Foreskin keratinocyte (primary cell): ENCODE measurements at places on chromosomes 7 and 10. TPM values are rescaled to one million over a fixed set of nuclear protein-coding genes. Genes with fewer than 3 reads are reported as not detected.
A peak's percentile ranks its signal among the peaks of the same experiment; 100 is the strongest.

The PKD1L1 gene
- total RNA-seq, result 0.03 and 0.07 TPM in 2 replicates

The TAS2R3 gene
- total RNA-seq, result 0.25 and 0.44 TPM in 2 replicates

The CREB3L2 gene
- total RNA-seq, result 23.7 and 31.8 TPM in 2 replicates

The LCOR gene
- 19.4 and 19.9 TPM in 2 replicates for total RNA-seq

The OR2A1 gene
- total RNA-seq, result not detected in 2 replicates

The GNAI1 gene
- total RNA-seq, result 48.4 and 53.9 TPM in 2 replicates

The SPDYE5 gene
- total RNA-seq, result not detected in 2 replicates

The PRSS1 gene
- not detected in 2 replicates for total RNA-seq

The WDR37 gene
- 14.8 and 18.1 TPM in 2 replicates for total RNA-seq

The ERVW-1 gene
- total RNA-seq, result not detected in 2 replicates

The CD36 gene
- total RNA-seq, result 0.20 TPM in 1 of 2 replicates, not detected in the other

DNA sequence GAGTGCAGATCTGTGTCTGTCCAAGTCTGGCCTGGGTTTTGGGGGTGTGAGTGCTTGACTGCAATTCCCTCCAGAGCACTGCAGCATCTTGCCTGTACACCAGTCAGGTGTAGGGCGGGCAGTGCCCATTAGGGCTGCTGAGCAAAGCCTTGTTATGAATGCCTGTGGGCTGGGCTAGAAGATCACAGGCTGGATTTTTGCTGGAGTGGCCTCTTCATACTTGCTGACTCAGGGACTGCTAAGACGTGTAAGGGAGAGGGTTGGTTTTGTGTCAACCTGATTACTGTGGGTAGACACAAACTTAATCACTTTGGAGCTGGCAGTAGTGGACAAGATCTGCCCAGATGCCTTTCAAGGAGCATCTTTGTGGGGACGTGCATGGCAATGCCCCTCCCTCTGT is 29.6 kb downstream of the DMBT1 start:
- DNase-seq, result peak; percentile 10

GRCh38 chr7:117098457-117098856 is 145.2 kb downstream of the ST7 start:
- DNase-seq, result peak; percentile 77

GRCh38 chr7:150983893-150984368 is 5.8 kb upstream of the KCNH2 start:
- DNase-seq, result no peak

GRCh38 chr10:110275128-110275729 is 29.5 kb downstream of the SMNDC1 start:
- no peak for DNase-seq

- DNase-seq, result no peak
These were observed 3.9 kb downstream of the HMX3 start for GRCh38 chr10:123139521-123140163.

DNA sequence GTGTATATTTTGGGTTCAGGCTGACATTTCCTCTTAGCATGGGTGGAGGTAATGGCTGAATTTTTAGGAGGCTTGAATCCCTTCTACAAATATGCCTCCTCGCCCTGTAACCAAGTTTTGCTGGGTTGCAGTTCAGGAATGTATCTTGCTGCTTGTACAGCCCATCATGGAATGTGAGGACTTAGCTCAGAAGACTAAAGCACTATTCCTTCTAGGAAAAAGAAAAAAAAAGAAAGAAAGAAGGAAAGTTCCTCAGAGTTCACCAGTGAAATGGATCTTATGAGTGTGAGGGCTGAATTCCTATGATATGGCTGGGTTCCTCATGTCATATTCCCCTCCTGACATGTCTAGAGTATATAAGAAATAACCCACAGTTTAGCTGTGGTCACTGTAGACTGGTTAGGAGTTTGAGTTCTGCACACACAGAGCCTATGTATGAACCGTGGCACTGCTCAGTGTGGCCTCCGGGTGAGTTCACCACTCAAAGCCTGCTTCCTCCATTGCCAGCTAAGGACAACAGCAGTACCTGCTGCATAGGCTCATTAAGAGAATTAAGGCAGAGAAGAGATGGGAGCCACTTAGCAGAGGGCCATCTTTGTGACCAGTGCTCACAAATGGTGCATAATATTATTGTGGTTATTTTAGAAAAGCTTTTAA is 114.0 kb downstream of the TACC2 start:
- DNase-seq, result no peak

GRCh38 chr7:47484923-47485639 is 96.8 kb downstream of the TNS3 start:
- no peak for DNase-seq

- DNase-seq, result no peak
These were observed 8.2 kb downstream of the ASB10 start for GRCh38 chr7:151178831-151179230.

DNA sequence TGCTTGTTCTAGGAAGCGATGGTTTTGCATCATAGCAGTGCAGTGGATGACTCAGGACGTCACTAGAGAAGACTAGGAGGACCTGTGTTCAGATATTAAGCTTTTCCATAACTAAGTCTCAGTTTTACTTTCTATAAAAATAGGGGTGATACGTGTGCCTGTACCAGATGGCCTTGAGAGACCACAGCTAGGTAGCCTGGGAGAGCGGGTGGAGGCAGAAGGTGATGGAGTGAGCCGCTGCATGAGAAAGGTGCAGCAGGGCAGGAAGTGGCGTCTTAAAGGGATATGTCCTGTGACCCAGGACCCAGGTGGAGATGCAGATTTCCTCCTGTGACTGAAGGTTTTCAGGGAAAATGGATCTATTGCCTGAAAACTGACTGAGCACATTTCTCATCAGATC is 304.9 kb downstream of the CDC14C start:
- DNase-seq, result no peak

DNA sequence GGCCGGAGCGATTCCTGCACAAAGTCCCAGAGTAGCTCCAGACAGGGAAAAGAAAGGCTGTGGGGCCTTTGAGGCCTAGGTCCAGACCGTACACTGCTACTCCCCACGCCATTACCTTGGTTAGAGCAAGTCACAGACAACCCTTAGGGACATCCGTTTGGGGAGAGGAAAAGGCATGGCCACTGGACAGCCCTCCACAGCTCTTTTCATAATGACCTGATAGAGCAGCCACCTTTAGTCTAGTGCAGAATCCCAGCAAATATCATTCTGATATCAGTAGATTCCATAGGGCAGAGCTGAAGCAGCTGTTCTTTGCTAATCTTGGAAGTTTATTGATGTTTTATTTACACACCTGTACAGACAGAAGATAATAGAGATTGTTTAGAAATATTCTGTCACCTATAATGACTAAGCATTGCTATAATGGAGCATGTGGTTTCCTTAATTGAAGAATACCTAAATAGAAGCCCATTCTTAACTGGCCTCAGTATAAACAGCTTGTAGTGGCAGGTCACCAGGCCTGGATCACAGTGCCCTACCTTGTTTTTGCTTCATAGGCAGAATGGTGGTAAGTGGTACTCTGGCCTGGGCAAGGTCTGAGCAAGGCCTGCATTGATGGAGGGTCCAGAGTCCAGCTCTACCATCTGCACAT is 27.9 kb downstream of the OGDH start:
- no peak for DNase-seq

- DNase-seq, result no peak
These were observed 744.2 kb downstream of the LRMDA start for GRCh38 chr10:76175533-76176165.

DNA sequence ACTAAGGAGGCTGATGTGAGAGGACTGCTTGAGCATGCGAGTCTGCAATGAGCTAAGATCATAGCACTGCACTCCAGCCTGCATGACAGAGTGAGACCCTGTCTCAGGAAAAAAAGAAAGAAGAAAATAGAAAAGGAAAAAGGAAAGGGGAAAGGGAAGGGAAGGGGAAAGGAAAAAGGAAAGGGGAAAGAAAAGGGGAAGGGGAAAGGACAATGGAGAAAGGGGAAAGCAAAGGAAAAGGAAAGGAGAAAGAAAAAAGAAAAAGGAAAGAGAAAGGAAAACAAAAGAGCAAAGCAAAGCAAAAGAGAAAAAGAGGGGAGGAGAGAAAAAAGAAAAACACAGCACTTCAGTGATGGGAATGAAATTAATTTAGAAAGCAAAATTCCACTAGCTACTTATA is 179.3 kb downstream of the SRPK2 start:
- no peak for DNase-seq
